Caco-2 (cell line): ENCODE measurements at places on chromosomes 2 and 18.

GRCh38 chr2:108950369-108951135 is 38.5 kb downstream of the EDAR start:
- no peaks in the 10 kb centered on the region for H3K4me1 ChIP-seq
- H3K27me3 ChIP-seq: no peaks in the 10 kb centered on the region
- no peaks in the 10 kb centered on the region for H3K36me3 ChIP-seq
- H3K27ac ChIP-seq: no peak overlapping the region

DNA sequence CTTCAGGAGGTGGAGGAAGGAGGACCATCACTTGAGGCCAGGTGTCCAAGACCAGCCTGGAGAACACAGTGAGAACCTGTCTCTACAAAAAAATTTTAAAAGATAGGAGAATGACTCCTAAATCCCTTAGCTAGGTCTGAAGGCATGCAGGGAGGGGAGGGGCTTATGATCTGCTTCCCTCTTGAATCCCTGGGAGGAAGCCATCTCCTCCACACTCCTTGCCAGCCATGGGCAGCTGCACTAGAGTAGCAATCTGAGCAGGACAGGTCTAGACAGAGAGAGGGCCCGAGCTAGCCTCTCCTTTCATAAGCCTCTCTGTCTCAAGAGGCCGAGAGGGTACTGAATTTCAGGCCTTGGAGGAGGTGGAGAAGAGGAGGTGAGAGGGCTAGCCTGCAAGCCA is 42.5 kb downstream of the DAPL1 start:
- no peak overlapping the region for H3K27ac ChIP-seq
- no peak for DNase-seq
- H3K27me3 ChIP-seq: no peaks in the 10 kb centered on the region
- no peak overlapping the region for H3K4me3 ChIP-seq
- no peaks in the 10 kb centered on the region for H3K36me3 ChIP-seq
- H3K4me1 ChIP-seq: no peaks in the 10 kb centered on the region

- H3K27ac ChIP-seq: no peak overlapping the region
- peaks cover 1% of the 10 kb centered on the region for H3K27me3 ChIP-seq
- H3K4me3 ChIP-seq: no peak overlapping the region
- H3K36me3 ChIP-seq: no peaks in the 10 kb centered on the region
- DNase-seq: no peak
These were observed 396.7 kb upstream of the HS6ST1 start for GRCh38 chr2:128715360-128715759.

DNA sequence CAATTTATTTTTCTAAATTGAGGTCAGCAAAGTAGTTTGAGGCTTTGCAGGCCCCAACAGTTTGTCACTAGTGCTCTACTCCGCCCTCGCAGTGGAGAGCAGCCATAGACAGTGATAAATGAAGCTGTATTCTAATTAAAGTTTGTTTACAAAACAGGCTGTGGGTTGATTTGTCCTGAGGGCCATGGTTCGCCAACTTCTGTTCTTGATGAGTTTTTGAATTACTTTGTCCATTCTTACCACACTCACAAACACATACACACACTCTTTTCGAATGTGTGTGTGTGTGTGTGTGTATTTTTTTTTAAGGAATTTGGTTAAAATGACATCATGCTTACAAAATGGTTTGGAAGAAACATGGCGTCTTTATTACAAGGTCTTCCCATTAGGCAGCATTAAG is 68.6 kb downstream of the MTCL1 start:
- H3K4me1 ChIP-seq: no peaks in the 10 kb centered on the region
- no peak overlapping the region for H3K4me3 ChIP-seq
- DNase-seq: no peak
- no peaks in the 10 kb centered on the region for H3K27me3 ChIP-seq
- H3K27ac ChIP-seq: no peak overlapping the region
- H3K36me3 ChIP-seq: no peaks in the 10 kb centered on the region; the same call in 1 of the 2 replicates

- no peak for DNase-seq
- no peak overlapping the region for H3K27ac ChIP-seq
- H3K4me3 ChIP-seq: no peak overlapping the region
- no peaks in the 10 kb centered on the region for H3K36me3 ChIP-seq
- H3K4me1 ChIP-seq: no peaks in the 10 kb centered on the region
- no peaks in the 10 kb centered on the region; the same call in 1 of the 2 replicates for H3K27me3 ChIP-seq
These were observed 57.3 kb downstream of the VIT start for GRCh38 chr2:36753706-36754221.

DNA sequence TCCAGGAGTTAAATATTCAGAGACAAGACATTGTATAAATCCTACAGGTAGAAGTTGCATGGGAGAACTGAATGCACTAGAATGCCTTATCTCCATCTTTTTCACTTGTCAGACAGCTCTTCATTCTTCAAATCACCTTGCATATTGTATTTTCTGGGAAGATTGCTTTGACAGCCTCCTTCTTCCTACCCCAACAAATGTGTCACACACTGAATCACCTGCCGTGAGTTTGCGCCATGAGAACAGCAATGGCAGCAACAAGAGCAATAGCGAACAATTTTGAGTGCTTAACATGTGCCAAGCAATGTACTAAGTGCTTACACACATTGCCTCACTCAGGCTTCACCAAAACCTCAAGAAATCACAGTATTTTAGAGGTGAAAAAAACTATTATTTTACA is 161.3 kb upstream of the REG3G start:
- no peaks in the 10 kb centered on the region for H3K4me1 ChIP-seq
- no peak overlapping the region for H3K4me3 ChIP-seq
- no peaks in the 10 kb centered on the region for H3K36me3 ChIP-seq
- H3K27me3 ChIP-seq: no peaks in the 10 kb centered on the region
- DNase-seq: no peak

DNA sequence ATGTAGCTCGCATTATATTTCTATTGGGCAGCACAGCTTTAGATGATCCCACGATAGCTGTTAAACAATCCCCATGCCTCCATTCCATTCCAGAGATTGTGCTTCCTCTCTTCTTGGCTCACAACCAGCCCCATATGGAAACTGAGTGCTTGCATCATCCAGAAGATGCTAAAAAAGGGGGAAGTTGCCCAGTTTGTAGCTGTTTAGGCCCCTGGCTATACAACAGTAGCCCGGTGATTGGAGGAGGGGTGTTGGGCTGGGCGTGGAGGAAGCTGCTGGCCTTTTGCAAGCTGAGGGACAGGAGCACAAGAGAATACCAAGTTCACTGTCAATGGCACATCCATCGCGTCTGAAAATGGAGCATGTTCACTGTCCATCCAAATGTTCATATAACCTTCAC is 360.2 kb downstream of the ALK start:
- DNase-seq: no peak
- H3K4me1 ChIP-seq: no peaks in the 10 kb centered on the region
- no peak overlapping the region for H3K27ac ChIP-seq
- H3K27me3 ChIP-seq: no peaks in the 10 kb centered on the region
- no peaks in the 10 kb centered on the region for H3K36me3 ChIP-seq
